ENCODE measurements at places on chromosomes 5 and 9.
A peak's percentile ranks its signal among the peaks of the same experiment; 100 is the strongest.

DNA sequence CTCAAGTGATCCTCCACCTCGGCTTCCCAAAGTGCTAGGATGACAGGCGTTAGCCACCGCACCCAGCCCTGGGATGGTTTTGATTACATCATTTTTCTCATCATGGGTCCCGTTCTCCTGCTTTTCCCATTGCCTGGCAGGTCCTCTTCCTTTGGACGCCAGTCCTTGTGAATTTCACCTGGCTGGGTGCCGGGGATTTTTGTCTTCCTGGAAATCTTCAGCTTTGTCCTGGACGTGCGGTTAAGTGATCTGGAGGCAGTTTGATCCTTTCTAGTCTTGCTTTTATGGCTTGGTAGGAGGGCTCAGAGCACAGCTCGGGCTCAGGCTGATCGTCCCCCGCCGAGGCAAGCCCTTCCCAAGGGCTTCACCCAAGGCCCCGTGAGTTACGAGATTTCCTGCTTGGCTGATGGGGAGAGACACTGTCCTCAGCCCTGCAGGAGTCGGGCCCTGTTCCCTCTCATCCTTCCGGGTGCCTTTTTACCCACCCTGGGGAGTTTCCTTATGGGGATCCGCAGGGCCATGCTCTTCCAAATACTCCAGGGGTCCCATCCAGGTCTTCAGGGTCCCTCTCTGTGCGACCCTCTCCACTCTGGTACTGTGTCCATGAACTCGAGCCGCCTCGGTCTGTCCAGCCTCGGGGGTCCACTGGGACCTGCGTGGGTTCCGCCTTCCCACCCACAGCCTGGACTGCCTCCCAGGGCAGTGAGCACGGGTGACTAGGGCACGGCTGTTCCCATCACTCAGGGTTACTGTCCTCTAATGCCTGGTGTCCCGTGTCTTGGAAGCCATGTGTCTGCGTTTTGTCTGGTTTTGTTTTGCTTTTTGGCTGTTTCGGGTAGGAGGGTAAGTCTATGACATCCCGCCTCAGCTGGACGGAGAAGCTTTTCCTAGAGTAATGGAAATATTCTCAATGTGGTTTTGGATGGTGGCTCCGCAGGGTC is 22.3 kb upstream of the EGFL7 start:
- DNase-seq = no peak

DNA sequence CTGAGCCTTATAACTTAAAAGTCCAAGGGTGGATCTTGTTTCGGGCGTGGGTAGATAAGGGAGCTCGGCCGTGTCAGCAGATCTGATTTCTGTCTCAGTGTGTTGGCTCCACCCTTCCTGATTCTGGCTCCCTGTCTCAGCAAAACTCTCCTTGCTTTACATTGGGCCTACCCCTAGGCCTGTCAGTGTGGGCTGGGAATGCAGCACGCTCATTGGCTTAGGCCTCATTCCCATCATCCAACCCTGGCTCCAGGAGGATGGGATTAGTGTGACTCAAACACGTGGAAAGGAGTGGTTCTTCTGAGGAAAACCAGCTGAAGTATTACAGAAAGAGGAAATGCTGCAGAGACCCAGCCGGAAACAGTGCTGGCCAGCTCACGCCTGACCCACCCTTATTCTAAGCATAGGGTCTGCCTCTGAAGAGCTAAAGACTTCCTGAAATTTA is 59.9 kb downstream of the ZFAND5 start:
- DNase-seq = peak; percentile 66

- no peak for DNase-seq
Measured at GRCh38 chr9:84285381-84285780, 55.2 kb downstream of the SLC28A3 start.

GRCh38 chr9:33739398-33739797 is 56.0 kb upstream of the PRSS3 start:
- DNase-seq = no peak

GRCh38 chr5:90037646-90038045 is 371.9 kb downstream of the CETN3 start:
- peak; percentile 95 for DNase-seq

DNA sequence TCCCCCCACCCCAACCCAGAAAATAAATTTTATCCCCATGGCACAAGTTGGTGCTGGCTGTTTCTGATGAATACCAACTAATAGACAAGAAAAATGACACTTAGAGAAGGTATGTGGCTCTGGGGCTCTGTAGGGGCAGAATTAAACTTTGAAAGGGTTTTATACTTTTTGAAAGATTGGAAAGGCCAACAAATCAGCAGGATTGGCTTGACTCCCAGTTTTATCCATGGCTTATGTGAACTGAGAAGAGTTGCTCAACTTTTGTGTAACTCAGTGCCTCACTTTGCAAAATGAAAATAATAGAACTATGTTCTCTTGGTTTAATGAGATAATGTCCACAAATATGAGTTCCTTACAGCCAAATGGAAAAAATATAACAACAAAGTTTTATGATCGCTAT is 288.9 kb upstream of the KIF2A start:
- no peak for DNase-seq

DNA sequence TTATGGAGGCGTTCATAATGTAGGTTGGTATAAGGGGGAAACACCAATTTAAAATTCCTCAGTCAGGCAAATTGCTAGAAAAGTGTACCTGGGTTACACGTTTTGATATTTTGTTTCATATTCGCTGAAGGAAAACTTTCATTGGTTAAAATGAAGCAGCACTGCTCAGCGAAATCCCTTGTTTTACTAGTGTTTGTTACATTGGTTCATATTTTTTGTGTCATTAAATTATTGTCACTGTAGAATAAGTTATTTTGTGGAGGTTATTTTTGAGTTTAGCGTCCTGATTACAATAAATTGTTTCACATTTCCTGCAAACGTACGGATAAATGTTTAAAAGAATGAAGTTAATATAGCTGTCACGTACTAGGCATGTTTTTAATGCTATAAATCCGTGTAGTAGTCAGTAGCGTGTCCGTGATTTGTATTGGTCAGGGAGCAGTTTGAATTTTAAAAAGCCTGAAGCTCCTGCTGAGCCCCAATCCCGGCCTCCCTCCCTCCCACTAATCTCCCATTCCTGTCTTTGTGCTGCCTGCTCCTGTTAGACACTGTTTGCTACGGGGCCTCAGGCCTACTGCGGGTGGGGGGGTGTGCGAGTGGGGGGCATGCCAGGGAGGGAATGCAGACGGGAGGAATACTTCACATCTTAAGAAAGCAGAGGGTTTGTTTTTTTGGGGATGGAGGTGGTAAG is 2.0 kb downstream of the NIPBL start:
- DNase-seq = peak; percentile 51

- no peak for DNase-seq
Measured at GRCh38 chr5:8773046-8773615, 772.7 kb downstream of the SEMA5A start.

GRCh38 chr9:82021198-82021597 is 32.6 kb downstream of the SPATA31D1 start:
- DNase-seq = peak; percentile 100

- no peak for DNase-seq
Measured at GRCh38 chr5:133948721-133949120, 19.7 kb downstream of the C5orf15 start.

DNA sequence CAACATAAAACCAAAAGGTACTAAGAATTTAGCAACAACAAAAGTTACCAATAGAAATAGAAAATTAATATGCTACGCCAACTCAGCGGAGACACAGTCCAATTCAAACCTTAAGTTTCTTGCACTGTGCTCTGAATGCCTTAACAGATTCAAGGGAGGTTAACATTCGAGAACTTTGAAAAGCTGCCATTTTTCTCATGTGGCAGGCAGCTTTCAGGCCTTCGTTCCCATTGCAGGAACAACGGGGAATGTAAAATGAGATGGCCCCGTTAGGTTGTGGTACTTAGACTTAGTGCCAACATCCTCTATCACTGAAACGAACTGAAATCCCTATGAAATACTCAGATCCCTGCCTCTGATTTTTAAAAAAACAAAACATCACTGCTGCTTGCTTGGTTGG is 22.4 kb downstream of the FNBP1 start:
- no peak for DNase-seq

DNA sequence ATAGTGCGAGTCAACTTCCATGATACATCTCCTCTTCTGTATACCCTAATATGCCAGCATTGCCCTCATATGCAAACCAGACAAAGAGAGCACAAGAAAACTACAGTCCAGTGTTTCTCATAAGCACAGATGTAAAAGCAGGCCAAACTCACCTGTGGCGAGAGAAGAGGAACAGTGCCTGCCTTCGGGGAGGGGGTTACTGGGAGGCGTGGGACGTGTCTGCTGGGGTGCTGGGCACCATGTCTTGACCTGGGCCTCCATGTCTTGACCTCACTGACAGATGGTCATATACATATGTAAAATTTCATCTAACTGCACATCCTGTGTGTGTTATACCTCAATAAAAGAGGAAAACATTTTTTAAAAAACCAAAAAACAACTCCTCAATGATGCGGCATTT is 159.3 kb upstream of the PPP1R26 start:
- DNase-seq = no peak

DNA sequence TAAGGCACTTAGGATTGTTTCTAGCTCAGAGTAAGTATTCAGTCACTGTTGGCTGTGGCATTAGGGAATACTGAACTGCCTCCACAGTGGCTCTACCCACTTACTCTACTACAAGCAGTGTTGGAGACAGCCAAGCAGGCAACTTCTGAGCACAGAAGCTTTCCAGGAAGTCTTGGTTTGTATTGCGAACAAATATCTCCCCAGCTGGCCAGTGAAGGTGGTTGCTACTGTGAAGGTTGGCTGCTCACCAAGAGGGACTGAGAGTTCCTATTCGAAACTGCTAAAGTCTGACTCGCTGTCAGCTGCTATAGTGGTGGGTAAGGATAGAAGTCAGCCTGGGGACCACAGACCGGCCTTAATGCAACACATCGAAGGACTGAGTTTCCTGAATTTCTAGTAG is 319.1 kb downstream of the KIF4B start:
- DNase-seq = no peak

- no peak for DNase-seq
Measured at GRCh38 chr5:53568871-53569270, 8.4 kb downstream of the NDUFS4 start.

GRCh38 chr9:90840696-90841095 is 39.1 kb downstream of the SYK start:
- DNase-seq = no peak

DNA sequence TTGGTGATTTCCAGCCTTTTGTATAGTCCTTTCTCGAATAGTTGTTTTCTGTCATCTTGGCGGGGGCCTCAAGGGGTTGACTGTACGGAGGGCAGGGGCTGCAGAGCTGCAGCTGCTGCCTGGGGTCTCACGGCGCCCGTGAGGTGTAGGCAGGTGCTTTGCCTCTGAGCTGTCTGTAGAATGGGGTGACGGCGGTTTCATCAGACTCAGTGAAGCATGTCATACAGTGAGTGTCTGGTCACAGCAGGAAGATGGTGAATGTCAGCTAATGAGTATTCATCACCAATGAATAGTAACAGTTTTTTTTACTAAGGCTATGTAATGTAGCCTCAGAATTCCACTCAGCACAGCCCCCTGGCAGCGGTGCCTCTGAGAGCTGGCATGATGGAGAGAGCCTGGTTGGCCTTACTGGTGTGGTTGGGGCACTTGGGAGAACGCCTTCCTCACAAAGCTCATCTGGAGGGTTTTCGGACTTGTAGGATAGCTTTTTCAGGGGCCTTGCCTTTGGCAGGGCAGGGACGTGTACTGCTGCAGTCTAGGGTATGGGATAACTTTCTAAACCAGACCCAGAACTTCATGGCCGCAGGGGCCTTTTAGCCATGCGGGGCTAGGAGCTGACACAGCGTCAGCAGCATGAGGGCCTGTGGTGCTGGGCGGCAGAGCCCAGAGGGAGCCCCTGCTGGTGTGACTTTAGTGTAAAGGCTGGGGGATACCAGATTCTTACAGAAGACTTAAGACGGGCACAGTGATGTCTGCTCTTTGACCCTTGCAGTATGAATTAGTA is 15.0 kb downstream of the TENT4A start:
- DNase-seq = no peak

DNA sequence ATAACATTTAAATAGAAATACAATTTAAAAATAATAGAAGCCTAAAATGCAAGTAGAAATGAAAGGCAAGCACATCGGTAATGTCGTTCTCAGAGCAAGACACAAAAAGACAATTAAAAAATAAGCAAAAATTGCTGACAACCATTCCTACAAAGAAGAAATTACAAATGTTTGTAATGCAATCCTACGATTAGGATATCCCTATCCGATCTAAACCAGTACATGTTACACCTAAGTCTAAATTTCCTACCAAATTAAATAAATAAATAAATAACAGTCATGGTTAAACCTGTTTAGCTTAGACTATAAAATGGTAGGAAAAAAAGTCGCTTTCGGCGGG is 90.0 kb downstream of the ANXA2R start:
- no peak for DNase-seq

GRCh38 chr5:150672237-150672883 is 11.3 kb downstream of the MYOZ3 start:
- no peak for DNase-seq

DNA sequence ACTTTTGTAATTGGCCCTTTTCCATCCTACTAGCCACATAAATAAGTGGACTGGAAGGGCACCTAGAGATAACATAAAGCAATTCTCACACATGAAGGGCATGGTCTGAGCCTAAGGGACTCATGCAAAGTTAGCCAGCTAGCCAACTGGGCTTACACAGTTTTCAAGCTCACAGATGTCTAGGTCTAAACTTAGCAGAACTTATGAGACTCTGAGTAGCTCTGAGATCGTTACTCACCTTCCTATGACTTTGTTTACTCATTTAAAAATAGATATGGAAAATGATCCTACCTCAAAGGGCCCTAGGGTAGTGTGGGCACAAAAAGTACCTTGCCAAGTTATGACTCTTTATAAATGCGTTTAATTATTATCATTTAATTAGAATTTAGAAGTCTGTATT is 410.4 kb upstream of the MPDZ start:
- DNase-seq = no peak

DNA sequence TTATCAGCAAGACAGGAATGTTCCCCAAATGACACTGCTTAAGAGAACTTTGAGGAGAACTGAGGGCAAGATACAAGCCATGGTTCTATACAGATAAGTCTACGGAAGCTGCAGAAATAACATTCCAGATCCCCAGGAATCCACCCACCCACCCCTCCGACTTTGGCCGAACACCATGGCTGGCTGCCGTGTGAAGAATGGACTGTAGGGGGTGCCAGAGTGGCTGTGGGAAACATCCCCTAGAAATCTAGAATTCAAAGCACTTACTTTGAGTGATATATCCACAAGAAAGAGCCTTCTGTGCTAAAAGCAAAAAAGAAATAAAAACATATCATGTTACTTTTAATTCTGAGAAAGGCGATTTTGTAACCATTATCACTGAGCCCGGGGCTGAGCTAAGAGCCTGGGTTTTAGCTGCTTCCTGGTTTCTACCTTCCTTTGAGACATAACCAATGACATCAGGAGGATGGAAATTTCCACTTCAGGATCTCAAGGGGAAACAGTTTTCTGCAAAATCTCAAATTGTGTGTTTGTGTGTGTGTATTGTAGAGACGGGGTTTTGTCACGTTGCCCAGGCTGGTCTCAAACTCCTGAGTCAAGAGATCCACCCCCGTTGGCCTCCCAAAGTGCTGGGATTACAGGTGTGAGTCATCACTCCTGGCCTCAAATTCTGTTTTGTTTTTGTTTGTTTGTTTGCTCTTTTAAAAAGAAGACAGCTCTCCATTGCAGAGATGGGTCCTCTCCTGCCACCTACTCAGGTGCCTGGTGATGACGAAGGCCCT is 36.4 kb downstream of the GGTA1 start:
- no peak for DNase-seq

GRCh38 chr5:155850370-155850769 is 476.6 kb upstream of the SGCD start:
- no peak for DNase-seq

GRCh38 chr5:43839218-43839617 is 236.2 kb downstream of the NNT start:
- peak; percentile 63 for DNase-seq

GRCh38 chr9:21402386-21403251 is 6.3 kb upstream of the IFNA8 start:
- no peak for DNase-seq
